ENCODE measurements at places on chromosomes 4 and X.

DNA sequence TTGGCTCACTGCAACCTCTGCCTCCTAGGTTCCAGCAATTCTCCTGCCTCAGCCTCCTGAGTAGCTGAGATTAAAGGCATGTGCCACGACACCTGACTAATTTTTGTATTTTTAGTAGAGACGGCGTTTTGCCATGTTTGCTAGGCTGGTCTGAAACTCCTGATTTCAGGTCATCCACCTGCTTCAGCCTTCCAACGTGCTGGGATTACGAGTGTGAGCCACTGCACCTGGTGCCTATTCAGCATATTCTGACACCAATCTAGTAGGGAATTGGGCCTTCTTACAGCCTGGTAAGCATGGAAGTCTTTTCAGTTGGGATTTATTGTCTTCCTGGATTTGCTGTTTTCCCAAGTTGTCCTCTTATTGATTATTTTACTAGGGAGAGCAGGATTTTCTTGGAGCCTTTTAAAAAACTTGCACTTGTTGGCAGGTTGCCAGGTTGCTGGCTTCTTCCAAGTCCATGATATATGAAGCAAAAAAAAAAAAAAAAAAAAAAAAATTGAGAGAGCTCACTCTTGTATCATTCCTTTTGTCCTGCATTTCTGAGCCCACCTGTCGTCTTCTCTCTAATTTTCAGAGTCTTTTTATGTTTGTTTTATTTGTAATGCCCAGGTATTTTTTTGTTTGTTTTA lies 43.7 kb downstream of the TMPRSS11E start:
- no peak for DNase-seq

DNA sequence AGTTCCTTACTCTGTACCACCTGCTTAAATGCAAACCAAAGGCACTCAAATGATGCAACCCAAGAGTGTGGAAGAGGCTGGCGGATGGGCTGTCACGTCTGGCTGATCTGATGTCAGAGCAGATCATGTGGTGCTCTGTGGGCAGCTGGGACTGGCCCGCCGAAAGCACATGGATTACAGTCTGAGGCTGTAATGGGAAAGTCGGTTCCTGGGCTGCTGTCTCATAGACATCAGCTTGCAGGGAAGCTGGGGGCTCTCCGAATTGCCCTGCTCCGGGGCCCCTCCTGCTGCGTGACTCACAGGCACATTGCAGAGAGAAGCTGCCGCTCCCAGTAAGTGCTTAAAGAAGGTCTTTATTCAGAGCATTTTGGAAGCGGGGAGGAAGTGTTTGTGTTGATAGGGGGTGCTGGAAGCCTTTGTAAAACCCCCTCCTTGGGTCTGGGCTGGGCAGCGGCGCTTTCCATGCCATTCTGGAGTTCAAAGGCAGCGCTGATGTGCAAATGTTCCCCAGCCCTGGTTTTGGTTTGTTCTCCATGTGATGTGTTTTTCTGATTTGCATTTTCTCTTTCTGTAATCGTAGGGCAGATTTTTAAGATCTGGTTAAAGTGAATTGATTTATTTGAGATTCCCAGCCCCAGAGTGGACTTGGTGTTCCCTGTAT lies 181.1 kb downstream of the LARP7 start:
- peak; percentile 27 for DNase-seq

- DNase-seq, result no peak
These were observed 87.1 kb downstream of the AMELX start for GRCh38 chrX:11380187-11380844.

GRCh38 chrX:151100799-151101198 lies 75.6 kb upstream of the GPR50 start:
- no peak for DNase-seq

DNA sequence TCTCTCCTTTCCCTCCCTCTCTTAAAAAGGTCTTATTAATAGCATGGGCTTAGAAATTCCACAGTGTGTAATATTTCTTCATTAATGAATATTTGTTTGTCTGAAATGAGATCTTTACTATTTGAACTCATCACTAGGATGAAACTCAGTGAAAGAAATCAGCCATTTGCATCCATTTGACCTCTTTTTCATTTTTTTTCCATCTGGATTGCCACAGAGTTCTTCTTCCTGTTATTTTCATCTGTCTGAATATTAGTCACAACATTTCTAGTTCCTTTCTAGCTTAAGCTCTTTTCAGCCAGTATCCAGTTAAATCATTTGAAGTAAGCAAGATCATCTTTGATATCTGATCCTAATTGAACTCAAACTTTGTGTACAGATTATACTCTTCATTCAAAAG lies 69.2 kb upstream of the PLS3 start:
- DNase-seq, result no peak

- DNase-seq, result no peak
These were observed 106.9 kb upstream of the MID1IP1 start for GRCh38 chrX:38694394-38694793.

DNA sequence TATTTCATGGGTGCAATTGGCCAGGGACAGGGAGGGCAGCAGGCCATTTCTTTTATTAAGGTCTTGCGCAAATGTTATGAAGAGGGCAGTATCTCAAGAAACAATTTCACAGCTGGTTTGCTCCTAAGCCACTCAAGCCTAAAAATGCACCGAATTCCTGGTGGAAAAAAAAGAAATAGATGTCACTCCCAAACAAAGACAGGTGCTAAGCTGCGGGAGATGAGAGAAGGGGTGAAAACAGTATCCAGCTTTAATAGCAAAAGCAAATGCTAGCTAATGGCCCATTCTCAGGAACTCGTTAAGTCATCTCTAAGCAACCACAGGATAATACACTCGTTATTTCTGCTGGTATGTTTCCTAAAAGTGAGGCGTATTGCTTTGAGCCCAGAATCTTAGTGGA lies 116.4 kb downstream of the ARX start:
- no peak for DNase-seq

DNA sequence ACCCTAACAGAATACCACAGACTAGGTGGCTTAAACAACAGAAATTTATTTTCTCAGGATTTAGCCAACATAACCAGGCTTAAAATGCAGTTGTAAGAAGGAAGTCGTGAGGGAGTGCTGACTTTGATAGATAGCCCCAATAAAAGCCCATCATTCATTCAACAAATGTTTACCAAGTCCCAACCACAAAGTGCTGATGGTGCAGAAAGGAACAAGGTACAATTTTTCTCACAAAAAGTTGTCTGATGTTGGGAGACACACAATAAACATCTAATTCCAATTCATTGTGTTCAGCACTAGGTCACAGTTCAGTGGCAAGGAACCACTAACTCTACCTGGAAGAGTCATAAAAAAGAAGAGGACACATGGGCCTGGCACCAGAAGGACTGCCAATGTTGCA lies 42.2 kb downstream of the AKAP4 start:
- no peak for DNase-seq

GRCh38 chrX:11611965-11612364 lies 53.8 kb downstream of the ARHGAP6 start:
- no peak for DNase-seq

DNA sequence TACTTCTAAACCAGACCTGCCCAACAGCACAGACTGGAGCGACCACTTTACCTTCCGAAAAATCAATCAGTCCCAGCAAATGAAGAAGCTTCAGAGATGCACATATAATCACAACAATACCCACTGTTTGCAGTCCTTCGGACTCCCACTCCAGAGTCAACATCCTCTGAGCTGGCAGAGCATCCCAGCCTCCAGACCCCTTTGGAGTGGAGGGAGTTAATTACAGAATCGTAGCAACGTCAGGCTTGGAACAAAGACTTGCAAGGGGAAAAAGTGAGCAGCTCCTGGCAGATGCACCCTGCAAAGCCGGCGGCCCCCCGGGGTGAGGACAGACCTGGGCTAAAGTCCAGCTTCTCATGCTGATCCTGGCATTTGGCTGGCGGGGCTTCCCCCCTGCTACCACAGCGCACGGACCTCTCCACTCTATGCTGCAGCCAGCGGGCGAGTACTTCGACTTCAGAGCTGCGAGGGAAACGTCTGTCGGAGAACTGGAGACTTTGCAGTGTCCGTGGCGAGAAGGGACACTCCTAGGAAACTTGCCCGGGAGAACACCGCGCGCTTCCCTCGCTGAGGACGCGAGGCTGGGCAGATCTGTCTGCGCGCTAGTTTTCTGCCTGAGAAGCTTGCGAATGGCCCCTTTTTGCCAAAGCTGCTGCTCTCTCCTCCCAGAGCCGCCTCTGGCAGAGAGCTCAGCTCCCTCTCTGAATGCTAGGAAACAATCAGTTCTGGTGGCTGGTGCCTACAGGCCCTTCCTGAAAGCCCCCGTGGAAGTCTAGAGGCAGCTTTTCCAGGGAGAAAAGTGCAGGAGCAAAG lies 283.7 kb downstream of the PACRGL start:
- no peak for DNase-seq

- no peak for DNase-seq
These were observed 567.1 kb downstream of the PPARGC1A start for GRCh38 chr4:23322732-23323131.

GRCh38 chr4:159541143-159541542 lies 438.3 kb downstream of the RAPGEF2 start:
- no peak for DNase-seq

DNA sequence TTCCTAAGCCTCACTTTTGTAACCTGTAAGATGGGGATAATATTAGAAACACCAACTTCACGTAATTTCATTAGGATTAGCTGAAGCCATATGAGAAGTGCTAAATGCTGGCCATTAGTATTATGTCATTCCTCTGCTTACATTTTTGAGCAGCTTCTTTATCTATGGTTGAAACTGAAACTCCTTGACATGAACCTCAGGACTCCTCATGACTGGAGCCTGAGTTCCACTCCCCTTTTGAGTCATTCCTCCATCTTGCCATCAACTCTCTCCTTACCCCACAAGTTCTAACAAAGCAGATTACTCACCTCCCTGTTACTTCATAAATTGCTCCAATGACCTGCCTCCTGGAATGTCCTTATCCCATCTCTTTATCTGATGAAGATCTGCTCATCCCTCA lies 123.2 kb upstream of the KCNIP4 start:
- no peak for DNase-seq

- no peak for DNase-seq
These were observed 454.2 kb downstream of the GRIA2 start for GRCh38 chr4:157674699-157675098.

DNA sequence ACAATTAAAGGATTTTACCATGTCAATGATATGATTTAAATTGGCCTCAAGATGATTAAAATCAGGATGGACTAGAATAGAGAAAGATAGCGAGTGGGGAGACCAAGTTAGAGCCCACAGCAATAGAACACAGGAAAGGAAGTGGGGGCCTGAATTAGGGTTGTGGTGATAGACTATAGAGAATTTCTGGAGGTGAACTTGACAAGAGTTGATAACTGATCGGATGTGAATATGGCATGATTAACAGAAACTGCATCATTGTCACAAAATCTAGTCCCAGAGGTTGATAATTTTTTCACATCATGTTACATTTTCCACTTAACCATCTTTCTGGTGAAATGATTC lies 26.3 kb upstream of the TRPC3 start:
- DNase-seq, result no peak

GRCh38 chrX:5015451-5015850 lies 1213.2 kb downstream of the NLGN4X start:
- DNase-seq, result no peak

GRCh38 chr4:40710484-40711254 lies 39.1 kb upstream of the NSUN7 start:
- DNase-seq, result no peak

DNA sequence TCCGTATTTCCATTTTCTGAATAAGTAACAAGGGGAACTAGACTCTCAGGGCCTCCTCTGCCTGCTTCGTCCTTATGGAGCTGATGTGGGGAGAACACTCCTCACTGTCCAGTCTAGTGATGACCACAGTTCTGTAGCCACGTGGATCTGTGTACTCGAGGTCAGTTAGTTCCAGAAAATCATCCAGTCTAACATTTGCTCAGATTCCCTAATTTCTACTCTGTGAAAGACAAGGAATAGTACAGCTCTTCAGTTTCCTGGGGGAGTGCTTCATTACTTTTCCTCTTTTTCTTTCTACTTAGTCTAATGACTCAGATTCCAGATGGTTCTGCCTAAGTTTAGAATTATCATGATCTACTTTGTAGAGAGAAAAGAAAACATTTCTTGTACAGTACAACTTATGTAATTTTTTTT lies 82.6 kb downstream of the SORBS2 start:
- no peak for DNase-seq

- DNase-seq, result no peak
These were observed 132.4 kb downstream of the ATOH1 start for GRCh38 chr4:93960916-93961315.

DNA sequence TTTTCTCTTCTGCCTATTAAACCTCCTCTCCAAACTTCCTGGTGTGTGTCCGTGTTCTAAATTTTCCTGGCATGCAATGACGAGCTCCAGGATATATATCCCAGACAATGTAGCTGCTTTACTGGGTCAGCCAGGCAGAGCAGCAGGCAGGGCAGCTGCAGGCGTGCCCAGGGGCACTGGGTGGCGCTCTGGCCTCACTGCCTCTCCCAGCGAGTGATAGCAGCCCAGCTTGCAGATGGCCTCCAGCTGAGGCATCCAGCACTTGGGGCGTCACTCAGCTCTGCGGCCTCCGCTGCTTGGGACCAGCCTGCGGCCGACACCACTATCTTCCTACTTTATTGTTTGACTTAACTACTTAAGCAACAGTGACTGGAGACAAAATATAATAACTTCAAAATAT lies 23.0 kb upstream of the UBA6 start:
- DNase-seq, result no peak

DNA sequence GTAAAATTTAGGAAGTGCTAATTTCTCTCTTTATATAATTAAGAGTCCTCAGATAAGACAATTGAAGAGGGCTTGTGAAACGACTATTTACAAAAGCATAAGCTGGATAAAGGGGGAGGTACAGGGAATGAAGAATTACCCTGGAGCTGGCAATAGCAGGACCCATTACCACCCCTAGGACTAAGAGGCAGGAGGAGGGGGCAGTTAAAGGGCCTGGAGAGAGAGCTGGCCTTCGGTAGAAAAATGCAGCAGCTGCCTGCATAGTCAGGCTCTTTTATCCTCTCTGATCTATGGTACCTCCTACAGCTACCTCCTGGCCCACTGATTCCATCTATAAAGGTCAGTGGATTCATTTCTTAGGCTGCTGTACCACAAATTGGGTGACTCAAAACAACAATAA lies 57.7 kb upstream of the TRPC3 start:
- no peak for DNase-seq

GRCh38 chr4:6258741-6259140 lies 10.9 kb upstream of the WFS1 start:
- DNase-seq, result no peak

GRCh38 chr4:138925495-138925894 lies 90.1 kb upstream of the NOCT start:
- DNase-seq, result no peak

- DNase-seq, result no peak
These were observed 17.9 kb upstream of the NSUN7 start for GRCh38 chr4:40731792-40732245.

DNA sequence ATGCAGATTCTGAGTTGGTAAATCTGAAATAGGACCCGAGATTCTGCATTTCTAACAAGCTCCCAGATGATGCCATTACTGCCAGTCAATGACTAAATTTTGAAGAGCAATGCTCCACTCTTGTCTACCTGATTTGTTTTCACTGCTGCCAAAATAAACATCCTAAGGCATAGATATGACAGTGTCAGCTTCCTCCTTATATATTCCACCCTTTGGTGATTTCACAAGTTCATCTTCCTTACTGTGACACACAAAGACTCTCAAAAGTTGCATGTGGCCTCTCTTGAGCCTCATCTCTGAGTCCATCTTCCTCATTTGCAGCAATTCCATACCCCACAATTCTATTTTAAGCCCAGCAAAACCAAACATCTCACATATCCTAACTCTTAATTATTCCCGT lies 110.9 kb downstream of the FBXW7 start:
- no peak for DNase-seq
